ENCODE measurements at places on chromosomes 3 and 15. TPM values are rescaled to one million over a fixed set of nuclear protein-coding genes. Genes with fewer than 3 reads are reported as not detected.

DNA sequence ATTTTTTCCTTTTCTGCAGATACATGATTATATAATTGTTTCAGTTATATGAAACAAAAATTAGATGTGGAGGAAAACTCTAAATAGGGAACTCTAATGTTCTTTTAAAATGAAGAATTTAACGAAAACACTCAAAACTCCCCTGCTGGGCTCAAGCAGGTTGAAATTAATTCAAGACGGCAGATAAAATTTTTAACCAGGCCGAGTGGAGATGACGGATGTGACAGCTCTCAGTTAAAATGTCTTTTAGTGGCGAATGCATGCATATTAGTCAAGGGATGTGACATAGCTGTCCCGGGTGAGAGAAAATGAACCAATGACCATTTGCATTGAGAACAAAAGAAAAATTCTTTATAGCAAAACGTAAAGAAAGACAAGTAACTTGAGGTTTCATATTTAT lies 110.1 kb downstream of the ROBO2 start:
- no peak for DNase-seq

DNA sequence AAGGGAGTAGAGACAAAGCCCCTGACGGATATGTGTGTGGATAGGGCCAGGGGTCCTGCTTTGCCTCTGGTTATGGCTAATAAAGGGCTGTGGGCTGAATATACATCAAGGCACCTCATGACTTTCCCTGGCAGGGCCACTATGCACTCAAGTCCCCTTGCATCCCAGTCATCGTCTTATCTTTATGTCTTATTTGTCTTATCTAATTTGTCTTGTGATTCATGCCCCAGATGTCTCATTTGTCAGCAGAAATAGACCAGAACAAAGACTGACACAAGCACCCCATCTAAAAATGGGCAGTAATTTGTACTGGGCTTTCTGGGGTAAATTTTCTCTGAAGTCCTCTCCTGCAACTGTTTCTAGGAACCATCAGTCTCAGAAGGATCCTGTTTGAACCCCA lies 68.6 kb downstream of the ITGA11 start:
- no peak for DNase-seq

GPR171 gene
- total RNA-seq = not detected

GRCh38 chr3:37163262-37164015 lies 10.9 kb downstream of the LRRFIP2 start:
- DNase-seq = no peak

MNS1 gene
- 2.5 TPM for total RNA-seq

- DNase-seq = no peak
These were observed at the start of gene MAN2A2 for GRCh38 chr15:90902840-90903732. TSS of gene MAN2A2 (plus strand) at chr15:90903302. CDS start at chr15:90904208, 906 bp downstream.

DNA sequence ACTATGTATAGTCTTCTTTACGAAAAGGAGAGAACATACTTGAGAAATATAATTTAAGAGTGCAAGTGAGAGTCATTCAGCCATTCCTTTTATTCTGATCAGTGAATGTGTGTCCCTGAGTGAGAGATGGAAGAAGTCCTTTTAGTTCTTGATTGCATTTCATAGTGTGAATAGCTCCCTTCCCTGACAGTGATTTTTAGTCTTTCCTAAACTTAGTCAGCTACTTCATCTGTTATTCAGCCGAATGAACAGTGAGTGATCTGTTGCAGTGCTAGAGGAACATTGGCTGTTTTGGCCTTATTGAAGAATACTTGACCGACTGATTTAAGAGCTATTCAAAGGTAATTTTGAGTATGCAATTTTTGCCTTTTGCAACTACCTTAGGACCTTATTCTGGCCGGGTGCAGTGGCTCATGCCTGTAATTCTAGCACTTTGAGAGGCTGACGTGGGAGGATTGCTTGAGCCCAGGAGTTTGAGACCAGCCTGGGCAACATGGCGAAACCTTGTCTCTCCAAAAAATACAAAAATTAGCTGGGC lies 45.5 kb downstream of the UBE2E2 start:
- DNase-seq = no peak

DNA sequence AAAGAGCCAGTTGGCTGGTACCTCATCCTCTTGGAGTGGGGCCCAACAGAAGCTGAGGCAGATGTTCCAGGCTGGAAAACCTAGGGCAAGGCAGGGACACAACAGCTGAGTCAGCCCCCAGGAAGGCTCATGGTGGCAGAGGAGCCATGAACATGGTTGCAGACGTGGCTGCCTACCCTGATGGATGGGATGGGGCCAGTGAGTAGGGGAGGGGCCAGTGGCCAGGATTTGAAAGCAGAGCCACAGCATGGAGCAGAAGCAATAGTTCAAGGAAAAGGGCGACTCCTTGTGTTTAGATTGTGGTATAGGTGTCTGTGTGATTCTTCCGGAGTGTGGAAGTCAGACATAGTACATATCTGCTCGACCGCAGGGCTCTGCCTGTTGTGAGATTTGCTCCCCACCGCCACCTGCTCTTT lies 24.2 kb downstream of the PXYLP1 start:
- DNase-seq = no peak
